ENCODE measurements at places on chromosomes 16 and 17.
A peak's percentile ranks its signal among the peaks of the same experiment; 100 is the strongest.

DNA sequence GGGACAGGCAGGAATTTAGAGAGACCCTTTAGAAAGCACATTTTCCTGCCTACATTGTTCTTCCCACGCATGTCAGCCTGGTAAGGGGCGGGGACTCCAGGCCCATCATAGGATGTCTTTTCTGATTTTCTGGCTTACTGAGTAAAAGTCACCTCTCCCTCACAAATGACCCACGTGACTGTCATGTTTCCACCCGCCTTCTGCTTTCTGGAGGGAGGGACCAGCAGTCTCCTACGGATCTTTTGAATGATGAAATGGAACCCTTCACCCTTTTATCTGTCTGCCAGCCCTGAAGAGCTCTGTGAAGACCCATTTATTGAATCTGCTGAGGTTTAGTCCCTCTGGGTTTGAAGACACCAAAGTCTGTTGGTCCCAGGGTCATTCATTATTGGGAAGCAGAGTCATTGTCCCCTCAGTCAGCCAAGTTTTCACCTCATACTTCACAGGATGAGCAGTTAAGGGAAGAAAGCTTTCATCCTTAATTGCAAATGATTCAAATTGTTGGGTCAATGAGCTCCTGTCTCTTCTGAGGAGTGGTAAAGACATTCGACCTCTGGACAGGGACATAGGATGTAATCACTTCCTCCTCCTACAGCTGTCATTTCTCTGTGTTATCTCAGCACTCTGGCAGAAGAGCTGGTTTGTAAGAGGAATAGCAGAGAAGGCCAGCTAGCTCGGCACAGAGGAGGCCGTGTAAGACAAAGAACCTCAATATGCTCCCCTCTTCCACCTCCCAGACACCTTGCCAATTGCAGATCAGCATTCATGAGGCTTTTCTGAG lies 446.1 kb downstream of the HS3ST3B1 start:
- DNase-seq, result no peak

- no peak for DNase-seq
These were observed 25.2 kb downstream of the KANSL1 start for GRCh38 chr17:46167826-46168569.

GRCh38 chr17:39416141-39416540 lies 14.7 kb upstream of the FBXL20 start:
- DNase-seq, result no peak

DNA sequence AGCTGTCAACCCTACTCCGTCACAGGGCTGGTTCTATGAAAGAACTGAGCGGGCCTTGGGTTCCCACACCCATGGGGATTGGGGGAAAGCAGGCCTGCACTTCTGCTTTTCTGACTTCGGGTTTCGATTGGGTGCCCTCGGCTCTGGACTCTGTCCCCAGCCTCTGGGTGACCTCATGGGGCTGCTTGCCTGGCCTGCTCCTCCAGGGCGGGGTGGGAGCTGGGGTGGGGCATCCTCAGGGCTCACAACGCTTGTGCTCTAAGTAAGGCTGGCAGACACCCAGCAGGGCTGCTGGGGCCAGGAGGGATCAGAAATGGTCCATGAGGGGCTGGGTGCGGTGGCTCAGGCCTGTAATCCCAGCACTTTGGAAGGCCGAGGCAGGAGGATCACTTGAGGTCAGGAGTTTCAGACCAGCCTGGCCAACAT lies 19.2 kb downstream of the ARHGAP27 start:
- DNase-seq, result no peak

DNA sequence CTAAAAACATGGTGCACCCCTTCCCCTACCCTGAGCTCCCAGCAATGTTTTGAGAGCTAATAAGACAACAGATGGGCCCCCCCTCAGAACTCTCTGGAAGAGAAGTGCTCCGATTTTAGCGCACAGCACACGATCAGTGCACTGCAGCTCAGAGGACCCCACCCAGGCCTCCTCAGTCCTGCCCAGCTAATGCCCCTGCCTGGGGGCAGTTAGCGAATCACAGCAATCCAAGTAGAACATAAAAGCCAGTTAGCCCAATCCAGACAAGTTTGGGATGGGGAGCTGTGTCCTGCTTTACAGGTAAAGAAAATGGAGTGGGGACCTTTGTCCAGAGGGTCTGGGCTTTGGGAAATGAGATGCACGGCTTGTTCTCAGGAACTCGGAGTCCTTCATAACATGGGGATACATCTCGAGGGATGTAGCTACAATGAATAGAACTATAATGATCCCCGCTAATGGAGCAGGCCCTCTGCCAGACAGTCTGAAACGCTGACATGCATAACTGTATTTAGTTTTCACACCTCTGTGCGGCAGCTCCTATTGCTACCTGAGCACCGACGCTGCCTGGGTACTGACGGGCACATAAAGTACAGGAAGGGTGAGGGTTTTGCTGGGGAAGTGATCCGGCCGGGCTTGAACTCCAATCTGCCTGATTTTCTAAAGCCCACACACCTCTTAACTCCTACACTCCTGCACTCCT lies 29.7 kb upstream of the CDC42EP4 start:
- DNase-seq, result no peak

GRCh38 chr17:41655611-41656111 lies 31.3 kb upstream of the KRT17 start:
- no peak for DNase-seq

DNA sequence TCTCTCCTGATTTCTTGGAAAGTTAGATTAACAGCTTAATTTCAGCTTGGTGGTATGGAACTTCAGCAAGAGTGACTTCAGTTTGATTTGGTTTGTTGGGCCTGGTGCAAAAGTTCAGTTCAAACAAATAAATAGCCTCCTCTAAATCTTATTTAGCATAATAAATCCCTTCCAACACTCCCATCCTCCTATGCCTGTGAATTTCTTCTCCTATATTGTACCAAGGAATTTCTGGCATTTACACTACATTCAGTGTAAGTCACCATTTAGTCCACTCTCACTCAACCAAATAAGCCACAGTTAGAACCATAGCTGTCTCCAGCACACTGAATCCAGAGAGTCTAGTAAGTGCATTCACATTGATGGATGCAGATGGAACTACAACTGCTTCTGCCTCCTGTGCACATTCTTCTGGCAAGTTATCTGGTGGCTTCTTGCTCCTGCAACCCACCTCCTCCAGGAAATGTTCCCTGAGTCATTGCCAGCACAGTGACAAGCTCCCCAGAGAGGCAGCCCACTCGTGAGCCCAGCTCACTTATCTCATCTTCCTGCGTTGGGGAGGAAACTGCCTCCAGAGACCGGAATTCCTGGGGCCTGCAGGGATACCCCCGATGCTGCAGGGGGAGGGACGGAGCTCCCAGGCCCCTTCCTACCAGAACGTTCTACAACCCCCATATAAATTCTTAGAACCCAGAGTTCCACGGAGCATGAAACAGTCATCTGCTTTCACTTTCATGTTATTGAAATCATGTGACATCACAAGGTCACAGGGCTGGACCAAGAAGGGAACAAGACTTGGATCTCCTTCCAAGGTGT lies 318.3 kb downstream of the PHKB start:
- no peak for DNase-seq

GRCh38 chr17:5097101-5097834 lies 14.4 kb downstream of the ZNF232 start:
- DNase-seq, result peak; percentile 17

- no peak for DNase-seq
These were observed 114.6 kb downstream of the SLC39A11 start for GRCh38 chr17:72977771-72978417.

- no peak for DNase-seq
These were observed 18.6 kb downstream of the NOD2 start for GRCh38 chr16:50711862-50712559.

- DNase-seq, result no peak
These were observed 684 bp downstream of the SLX4 start for GRCh38 chr16:3610698-3611145.

- peak; percentile 95 for DNase-seq
These were observed at the start of gene KRTAP29-1 for GRCh38 chr17:41301916-41302901. Gene KRTAP29-1, minus strand, starts transcription at chr17:41302851. Its CDS starts 0 bp downstream, at chr17:41302851.

- DNase-seq, result no peak
These were observed 189.0 kb upstream of the CIBAR2 start for GRCh38 chr16:85301231-85301630.

DNA sequence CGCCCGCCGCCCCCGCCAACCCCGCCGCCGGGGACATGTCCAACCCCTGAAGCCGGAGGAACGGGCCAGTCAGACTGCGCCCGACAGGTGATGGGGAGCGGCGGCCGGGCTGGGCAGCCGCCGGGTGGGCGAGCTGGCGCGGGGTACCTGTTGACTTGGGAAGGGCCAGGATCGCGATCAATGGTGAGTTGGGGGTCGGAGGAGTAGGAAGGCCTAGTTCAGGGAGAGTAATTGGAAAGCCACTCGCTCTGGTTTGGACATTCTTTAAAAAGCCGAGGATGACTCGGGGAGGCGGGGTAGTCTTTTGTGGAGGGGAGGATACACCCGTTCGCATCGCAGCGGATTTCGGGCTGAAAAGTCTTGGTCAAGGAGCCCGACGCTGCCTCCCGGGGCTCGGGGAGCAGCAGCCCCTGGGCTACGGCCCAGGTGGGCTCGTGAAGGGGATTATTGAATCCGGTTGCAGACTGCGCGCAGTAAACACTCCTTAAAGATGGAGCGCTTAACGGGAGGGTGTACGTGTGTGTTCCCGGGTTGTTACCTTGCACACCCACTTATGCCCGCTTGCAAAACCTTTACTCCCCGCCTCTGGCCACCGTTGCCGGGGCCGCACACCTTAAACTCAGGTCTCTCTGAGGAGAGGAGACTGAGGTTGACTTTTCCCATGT lies 123.8 kb downstream of the GOSR1 start:
- no peak for DNase-seq

DNA sequence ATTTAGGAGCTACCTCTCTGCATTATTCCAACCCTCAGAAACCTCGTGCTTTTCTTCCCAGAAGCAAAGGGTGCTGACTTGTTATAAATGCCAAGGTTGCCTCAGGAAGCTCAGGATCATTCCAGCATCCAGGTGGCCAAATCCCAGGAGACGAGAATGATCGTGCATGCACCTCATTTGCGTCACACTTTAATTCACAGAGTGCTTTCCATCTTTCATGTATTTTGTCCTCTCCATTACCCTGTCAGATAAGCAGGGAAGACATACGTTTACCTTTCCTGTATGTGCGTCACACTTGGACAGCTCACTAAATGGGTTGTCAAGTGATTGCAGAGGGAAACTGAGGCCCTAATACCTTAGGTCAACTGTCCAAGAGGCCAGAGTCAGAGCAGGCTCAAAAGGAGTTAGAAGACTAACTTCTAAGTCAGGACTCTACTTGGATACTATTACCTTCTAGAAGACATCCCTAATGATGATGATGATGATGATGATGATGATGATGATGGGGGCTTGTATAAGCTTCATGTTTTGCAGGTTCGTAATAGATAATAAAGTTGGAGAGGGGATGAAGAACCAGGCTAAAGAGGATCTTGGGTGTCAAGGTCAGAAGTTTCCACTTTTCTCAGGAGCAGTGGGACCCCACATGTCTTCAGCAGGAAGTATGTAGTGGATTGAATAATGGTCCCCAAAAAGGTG lies 150.6 kb upstream of the TNRC6C start:
- no peak for DNase-seq

DNA sequence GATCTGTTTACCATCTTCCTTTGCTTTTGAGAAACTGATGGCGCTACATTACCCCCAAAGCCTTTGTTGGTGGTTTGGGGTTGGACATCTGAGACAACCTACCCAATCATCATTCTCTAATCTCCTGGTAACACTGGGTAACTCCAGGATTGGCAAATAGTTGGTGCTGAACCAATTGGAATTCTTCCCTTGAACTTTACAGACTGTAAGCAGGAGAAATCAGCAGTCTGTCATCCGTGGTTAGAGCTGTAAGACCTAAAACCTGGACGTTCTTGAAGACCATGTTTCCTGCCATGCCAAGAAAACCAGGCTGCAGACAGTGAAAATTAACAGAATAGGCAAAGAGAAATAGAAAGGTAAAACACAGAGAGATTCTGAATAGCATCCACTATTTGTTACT lies 398.8 kb upstream of the SALL1 start:
- no peak for DNase-seq

- DNase-seq, result no peak
These were observed 27.0 kb upstream of the MPRIP start for GRCh38 chr17:17015230-17015629.

GRCh38 chr17:74011966-74012365 lies 191.5 kb upstream of the RPL38 start:
- no peak for DNase-seq

GRCh38 chr16:74291577-74292208 lies 4.9 kb upstream of the PSMD7 start:
- DNase-seq, result no peak

DNA sequence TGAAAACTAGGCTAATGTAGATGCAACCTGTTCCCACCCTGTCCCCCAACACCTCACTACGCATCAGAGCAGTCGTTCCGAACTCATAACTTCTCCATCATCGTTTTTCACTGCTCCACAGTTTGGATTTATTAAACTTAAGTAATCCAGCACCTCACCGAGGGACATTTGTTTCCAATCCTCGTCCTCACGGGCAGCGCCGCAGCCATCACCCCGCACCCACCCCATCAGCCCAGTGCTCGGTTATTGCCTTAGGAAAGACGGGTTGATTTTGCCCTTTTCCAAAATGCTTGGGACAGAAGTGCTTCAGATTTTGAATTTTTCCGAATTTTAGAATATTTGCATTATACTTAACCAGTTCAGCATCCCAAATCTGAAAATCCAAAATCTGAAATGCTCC lies 71.0 kb upstream of the DOC2B start:
- DNase-seq, result no peak

DNA sequence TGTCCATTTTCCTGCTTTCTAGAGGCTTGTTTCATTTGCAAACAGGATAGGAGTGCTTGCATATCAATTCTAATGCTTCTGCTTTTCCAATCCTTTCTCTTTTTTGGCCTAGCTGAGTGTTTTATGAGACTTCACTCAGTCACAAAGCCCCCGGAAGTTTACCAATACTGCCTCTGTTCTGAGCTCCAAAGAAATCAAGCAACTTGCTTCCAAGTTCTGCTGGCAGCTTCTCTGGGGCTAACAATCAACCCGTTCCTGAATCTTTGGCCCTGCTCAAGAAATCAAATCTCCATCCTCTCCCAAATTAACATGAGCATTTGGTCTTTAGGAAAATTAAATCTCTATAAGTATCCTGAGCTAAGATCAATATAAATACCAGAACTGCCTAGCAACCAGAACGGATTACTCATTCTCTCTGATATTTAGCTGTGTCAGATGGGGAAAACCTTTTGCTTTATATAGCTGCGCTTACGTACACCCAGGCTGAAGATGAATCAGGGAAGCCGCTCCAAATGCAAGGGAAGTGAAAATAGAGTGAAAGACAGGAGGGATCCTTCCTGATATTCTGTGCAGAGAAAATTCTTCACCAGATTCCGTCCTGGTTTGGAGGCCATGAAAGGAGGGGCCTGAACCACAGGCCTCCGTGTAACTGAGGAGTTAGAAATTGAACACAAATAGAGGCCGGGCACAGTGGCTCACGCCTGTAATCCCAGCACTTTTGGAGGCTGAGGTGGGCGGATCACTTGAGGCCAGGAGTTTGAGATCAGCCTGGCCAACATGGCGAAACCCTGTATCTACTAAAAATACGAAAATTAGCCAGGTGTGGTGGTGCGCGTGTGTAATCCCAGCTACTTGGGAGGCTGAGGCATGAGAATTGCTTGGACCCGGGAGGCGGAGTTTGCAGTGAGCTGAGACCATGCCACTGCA lies 23.3 kb upstream of the GRB2 start:
- no peak for DNase-seq

- DNase-seq, result no peak
These were observed 57.4 kb downstream of the SOCS3 start for GRCh38 chr17:78302478-78302877.

Measured in cerebellar nuclear complex (tissue), 1 donor.